ENCODE measurements at places on chromosomes 1 and 21.

DNA sequence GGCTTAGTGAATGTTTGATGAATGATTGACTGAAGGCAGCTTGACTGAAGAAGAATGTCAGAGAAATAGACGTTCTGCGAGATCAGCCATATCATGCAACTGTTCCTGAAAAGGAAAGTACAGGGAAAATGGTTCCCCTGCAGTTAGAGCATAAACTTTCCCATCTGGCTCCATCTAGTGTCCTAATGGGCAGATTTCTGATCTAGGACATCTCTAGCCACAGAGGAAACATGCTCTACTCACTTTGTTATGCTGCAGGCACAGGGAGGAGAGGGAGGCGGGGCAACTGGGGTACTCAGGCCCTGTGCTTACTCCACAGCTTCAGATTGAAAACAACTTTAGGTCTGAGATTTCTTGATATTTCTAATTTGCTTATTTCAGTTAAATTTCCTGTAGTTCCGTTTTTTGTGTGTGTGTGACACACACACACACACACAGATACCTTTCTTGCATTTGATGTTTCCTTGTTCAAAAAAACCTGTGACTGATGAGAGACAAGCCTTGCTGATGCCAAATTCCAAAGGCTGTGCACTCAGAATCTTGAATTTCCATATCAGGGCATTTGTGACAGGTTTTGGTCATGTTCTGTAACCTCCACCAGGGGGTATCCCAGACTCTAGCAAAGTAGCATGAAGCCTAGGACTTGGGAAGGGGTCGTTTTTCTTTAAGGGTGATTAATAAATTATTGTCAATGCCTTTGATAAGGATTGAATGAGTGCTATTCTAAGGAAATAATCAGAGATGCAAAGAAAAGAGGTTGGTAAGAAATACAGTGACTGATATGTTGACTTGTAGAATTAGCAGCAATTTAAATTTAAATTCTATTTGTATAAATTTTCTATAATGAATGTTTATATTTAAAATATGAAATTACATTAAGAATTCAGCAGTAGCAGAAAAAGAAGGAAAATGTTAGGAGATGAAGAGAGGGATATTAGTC lies 139.7 kb upstream of the BEND5 start:
- DNase-seq, result peak; percentile 45

DNA sequence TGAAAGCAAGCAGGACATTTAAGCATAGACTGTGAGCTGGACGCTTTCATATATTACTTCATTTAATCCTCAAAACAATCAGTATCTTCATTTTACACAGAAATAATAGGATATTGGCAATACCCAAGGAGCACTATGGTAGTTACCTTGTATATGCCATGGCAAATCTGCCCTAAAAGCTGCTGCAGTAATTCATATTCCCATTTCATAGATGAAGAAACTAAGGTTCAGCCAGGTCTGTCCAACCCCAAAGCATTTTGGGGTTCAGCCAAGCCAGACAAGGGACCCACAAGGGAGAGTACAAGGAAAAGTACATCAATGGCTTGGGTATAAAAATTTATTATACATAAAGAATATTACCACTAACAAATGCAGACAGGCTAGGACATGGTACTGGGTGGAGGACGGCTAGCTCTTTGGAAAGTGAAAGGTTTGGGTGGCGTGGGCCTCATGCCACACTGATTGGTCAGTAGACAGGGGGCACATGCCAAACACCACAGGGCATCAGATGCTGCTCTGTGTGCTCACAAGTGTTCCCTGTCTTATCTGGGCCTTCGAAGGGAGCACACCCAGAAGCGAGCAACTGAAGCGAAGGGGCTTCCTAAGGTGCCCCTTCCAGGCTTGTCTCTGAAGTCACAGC lies 23.9 kb upstream of the PTAFR start:
- DNase-seq, result no peak

DNA sequence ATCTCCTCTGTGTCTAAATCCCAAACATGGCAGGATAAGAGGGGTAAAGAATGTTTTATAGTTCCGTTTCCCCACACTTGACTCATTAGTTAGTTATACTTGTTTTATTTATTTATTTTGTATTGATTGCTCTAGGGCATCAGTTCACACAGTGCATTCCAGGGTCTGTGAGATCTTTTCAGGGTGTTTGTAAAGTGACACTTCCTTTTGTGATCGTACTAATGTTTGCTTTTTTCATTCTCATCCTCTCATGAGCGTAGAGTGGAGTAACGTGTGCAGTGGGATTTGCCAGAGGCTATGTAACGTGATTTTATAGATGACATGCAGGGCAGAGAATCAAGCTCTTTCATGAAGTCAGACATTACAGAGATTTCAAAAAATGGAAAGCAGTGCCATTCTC lies 103.2 kb downstream of the SCCPDH start:
- peak; percentile 88 for DNase-seq

GRCh38 chr1:2796890-2797740 lies 4.4 kb downstream of the TTC34 start:
- DNase-seq, result no peak

GRCh38 chr1:1517973-1518620 lies 6.1 kb downstream of the ATAD3A start:
- no peak for DNase-seq

DNA sequence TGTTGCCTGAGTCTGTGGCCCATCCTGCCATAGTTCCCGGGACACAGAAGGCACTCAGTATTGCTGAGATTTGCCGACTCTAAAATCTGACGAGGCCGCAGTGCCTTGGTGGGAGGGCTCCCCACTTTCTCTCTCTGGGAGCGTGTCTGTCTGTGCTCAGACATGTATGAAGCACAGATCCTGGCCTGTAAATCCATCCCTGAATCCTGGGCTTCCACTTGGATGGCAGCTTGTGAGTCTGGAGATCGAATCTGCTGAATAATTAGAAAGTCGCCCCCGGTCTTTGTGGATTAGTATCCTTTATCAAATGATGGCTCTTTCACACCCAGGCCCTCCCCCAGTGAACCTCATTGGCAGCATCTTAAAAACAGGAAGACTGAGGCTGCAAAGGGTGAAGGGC lies 10.4 kb downstream of the UBASH3A start:
- DNase-seq, result no peak

- no peak for DNase-seq
Observed at GRCh38 chr1:232675898-232676297, 46.0 kb upstream of the SIPA1L2 start.

DNA sequence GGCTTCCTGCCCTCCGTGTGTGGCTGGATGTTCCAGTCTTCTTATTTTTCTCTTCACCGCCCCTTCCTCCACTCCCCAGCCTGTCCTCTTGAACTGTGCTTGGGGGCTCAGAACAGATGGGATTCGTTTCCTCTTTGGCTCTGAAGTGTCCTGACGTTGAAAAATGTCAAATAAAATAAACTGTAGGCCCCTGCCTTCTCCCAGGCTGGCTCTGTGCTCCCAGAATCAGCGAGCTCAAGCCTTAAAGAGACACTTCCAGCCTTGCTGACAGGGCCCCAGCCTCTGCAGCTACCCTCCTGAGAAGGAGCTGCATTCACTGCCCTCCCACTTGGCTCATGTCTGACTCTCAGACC lies 104.2 kb upstream of the IPO9 start:
- DNase-seq, result no peak

DNA sequence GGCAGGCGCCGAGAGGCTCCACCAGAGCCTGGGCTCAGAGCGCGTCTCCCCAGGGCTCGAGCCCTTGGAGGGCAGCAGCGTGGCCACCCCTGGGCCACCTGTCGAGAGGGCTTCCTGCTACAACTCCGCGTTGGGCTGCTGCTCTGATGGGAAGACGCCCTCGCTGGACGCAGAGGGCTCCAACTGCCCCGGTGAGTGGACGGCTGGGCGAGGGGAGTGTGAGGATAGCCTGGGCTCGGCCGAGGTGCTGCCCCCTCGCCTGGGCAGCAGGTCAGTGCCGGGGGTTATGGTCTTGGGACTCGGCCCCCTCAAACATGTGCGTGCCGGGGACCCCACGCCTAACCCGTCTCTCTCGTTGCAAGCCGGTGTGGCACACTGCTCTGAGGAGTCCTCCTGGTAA lies 26.8 kb downstream of the AGRN start:
- DNase-seq, result no peak

- DNase-seq, result no peak
Observed at GRCh38 chr1:158996998-158997397, 12.7 kb upstream of the IFI16 start.

DNA sequence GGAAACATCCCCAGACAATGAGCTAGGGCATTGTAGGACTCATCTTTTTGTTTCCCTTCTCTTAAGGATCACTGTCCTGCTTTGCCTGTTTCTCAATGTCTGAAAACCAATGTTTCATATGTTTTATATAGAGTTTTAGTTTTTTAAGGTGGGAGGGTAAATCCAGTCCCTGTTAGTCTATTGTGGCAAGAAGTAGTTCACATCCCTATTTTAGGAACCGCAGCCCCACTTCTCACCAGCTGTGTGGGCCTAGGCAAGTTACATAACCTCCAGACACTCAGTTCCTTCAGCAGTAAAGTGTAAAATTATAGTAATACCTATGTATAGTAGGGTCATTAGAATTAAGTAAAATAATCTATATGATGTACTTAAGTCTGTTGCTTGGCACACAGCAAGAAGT lies 105.8 kb upstream of the WLS start:
- no peak for DNase-seq

DNA sequence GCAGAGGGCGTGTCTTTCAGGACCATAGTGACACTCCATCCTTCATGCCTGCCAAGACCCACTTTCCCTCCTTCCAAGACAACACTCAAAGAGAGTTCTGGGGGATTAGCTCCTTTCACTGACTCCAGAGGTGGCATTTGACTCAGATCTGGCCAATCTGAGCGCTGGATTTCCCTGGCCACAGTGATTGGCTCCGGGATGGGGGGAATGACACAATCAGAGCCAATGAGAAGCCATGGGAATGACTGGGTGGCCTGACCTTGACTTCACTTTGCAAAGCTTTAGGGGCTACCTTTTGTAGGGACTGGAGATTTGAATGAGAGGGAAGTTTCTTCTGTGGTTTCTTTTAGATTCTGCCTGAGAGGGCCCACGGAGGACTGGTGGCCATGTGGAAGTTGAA lies 26.9 kb upstream of the WNT4 start:
- no peak for DNase-seq

DNA sequence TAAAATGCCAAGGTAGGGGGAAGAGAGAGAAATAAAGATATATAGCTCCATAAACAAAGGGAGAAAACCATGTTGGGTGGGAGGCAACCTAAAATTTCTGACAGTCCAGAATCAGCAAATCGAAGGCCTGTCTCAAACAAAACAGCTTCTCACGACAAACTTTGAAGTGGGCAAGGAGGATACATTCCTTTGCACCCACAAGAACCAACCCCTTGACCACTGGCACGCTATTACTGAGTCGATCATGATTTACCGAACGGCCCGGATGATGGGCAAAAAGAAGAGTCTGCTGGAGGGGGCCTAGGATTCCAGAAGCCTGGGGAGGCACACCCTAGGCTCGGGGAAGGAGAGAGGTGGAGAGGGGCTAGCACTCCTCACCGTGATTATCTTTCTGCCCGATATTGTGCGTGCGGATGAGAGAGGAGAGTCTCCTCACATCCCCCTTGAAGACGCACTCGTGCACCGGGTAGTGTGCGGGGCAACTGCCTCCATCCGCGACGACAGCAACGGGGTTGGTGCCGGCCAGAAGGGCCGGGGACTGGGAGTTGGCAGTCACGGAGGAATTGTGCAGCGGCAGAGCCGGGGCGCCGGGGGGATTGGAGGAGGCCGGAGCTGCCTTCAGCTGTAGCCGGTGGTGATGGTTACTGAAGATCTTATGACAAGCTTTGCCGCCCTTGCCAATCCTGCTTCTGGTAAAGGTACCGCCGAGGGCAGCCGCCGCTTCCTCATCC lies 756 bp downstream of the ANKRD13C start:
- peak; percentile 46 for DNase-seq

GRCh38 chr21:34132926-34133325 lies 59.5 kb downstream of the MRPS6 start:
- DNase-seq, result no peak

DNA sequence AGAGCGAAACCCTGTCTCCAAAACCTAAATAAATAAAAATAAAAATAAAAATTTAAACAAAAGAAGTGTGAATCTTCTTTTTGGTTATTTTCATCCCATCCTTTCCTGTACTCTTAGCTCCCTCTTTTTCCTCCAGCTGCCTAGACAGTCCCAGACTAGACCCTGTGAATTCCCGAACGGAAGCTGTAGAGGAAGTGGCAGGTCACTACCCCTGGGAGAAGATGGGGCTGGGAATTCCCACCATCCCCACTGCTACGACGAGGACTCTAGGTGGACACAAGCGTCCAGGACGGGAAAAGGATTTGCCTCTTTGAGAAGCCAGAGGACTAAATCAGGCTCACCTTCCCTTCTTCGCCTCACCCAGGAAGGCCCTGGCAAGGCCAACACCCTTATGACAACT lies 12.6 kb downstream of the RHBDL2 start:
- no peak for DNase-seq

GRCh38 chr1:157277281-157277680 lies 139.1 kb upstream of the ETV3 start:
- no peak for DNase-seq

GRCh38 chr1:214324896-214325800 lies 44.2 kb downstream of the SMYD2 start:
- DNase-seq, result no peak

DNA sequence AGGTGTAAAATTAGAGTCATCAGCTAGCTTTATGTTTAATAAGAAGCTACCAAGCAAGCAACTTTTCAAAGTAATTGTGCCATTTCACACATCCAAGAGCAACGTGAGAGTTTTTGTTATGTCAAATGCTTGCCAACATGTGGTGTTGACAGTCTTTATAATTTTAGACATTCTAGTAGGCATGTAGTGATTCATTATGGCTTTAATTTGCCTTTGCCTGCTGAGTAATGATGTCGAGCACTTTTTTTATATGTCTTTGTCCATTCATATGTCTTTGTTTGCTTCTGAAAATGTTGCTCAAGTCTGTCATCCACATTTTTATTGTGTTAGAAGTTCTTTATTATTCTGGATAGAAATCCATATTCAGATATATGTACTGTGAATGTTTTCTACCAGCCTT lies 21.4 kb upstream of the CHIT1 start:
- DNase-seq, result no peak

DNA sequence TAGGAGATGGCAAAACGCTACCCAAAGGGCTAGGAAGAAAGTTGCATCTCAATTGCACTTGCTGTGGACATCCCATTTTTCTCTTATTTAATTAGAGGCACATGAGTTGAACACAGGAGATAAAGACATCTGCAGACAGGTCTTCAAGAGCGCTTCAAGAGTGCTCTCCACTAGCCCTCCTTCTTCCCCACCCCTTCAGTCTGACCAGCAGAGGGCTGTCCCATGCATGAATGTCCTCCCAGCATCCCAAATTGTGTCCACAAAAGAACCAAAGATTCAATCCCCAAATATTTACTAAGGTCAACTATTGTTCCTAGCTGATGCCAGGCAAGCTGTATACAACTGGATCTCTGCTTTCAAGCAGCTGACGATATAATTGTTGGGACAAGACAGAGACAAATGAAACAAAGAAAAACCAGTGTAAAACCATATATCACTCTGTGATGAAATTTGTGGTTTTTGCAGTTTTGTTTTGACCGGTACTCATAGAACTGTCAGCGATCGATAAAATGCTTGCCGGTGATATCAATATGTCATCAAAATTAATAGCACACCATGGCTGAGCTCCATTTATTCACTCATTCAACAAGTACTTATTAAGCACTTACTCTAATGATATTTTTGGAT lies 174.2 kb downstream of the TNR start:
- no peak for DNase-seq

- DNase-seq, result no peak
Observed at GRCh38 chr1:161196521-161197451, 2.1 kb downstream of the ADAMTS4 start.

GRCh38 chr1:77400781-77401180 lies 119.0 kb downstream of the AK5 start:
- no peak for DNase-seq

GRCh38 chr1:1063945-1064831 lies 9.9 kb downstream of the RNF223 start:
- peak; percentile 40 for DNase-seq
